Chondrocyte (in vitro differentiated cells): ENCODE measurements at places on chromosomes 4 and X.

DNA sequence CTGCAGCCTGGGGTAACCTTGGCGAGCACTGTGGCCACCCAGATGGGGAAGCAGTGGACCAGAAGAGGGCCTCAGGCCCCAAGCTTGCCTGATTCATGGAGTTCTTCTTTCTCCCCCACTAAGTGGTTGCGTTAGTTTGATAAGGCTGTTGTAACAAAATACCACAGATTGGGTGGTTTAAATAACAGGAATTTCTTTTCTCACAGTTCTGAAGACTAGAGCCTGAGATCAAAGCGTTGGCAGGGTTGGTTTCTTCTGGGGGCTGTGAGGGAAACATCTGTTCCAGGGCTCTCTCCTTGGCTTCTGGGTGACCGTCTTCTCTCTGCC, 105.7 kb upstream of the GATB start:
- H3K27me3 ChIP-seq: peaks cover 19% of the 10 kb centered on the region
- H3K36me3 ChIP-seq: peaks cover 3% of the 10 kb centered on the region
- no peak overlapping the region for H3K4me3 ChIP-seq
- no peak overlapping the region for H3K27ac ChIP-seq
- no peaks in the 10 kb centered on the region for H3K4me1 ChIP-seq
- no peak for DNase-seq

DNA sequence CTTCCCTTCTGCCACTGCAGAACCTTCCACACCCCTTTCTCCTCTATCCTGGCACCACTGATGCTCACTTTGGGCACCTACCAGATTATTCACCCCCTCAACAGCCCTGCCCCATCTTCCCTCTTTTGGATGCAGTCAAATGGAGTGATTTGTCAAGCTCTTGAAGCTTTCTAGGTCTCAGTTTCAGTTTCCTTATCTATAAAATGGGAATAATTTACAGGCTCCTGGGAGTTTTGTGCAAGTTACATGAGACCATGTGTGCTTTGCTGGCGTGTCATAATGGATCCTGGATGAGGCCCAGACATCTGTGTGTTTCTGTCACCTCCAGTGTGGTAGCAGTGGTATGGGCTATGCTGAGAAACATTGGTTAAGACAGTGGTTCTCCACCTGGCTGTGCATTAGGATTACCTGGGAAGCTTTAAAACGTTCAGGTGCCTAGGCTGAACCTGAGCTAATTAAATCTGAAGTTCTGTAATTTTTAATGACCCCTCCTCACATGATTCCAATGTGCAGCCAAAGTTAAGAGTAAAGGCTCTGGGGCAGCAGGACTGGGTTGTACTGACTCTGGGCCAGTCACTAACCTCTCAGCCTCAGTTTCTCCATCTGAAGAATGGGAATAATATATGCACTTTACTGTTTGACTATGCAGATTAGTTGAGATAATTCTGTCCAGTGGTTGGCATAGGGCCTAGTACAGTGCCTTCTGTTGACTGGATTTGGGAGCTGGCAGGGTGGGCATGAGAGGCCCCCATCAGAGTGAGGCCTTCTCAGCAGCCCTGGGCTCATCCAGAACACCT, 6.8 kb upstream of the MGST2 start:
- H3K4me3 ChIP-seq: no peak overlapping the region
- peaks cover 13% of the 10 kb centered on the region for H3K4me1 ChIP-seq
- no peaks in the 10 kb centered on the region for H3K27me3 ChIP-seq
- no peaks in the 10 kb centered on the region for H3K36me3 ChIP-seq
- DNase-seq: no peak

DNA sequence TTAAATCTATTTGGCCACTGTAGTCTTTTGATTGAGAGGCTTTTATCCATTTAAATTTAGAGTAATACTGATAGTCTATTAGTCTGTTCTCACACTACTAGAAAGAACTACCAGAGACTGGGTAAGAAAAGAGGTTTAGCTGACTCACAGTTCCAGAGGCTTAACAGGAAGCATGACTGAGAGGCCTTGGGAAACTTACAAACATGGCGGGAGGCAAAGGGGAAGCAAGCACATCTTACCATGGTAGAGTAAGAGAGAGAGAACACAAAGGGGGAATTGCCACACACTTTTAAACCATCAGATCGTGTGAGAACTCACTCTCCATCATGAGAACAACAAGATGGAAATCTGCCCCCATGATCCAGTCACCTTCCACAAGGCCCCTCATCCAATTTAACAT, 410.9 kb downstream of the PDGFC start:
- H3K36me3 ChIP-seq: peaks cover 2% of the 10 kb centered on the region
- peaks cover 16% of the 10 kb centered on the region for H3K4me1 ChIP-seq
- no peak overlapping the region for H3K4me3 ChIP-seq
- no peak overlapping the region for H3K27ac ChIP-seq
- no peak for DNase-seq
- H3K27me3 ChIP-seq: no peaks in the 10 kb centered on the region

- H3K4me3 ChIP-seq: no peak overlapping the region
- peaks cover 15% of the 10 kb centered on the region for H3K4me1 ChIP-seq
- no peaks in the 10 kb centered on the region for H3K36me3 ChIP-seq
- no peaks in the 10 kb centered on the region for H3K27me3 ChIP-seq
- no peak for DNase-seq
These were observed 27.5 kb downstream of the RUFY3 start for GRCh38 chr4:70749313-70749712.
